ENCODE measurements at places on chromosomes 6 and 20.

DNA sequence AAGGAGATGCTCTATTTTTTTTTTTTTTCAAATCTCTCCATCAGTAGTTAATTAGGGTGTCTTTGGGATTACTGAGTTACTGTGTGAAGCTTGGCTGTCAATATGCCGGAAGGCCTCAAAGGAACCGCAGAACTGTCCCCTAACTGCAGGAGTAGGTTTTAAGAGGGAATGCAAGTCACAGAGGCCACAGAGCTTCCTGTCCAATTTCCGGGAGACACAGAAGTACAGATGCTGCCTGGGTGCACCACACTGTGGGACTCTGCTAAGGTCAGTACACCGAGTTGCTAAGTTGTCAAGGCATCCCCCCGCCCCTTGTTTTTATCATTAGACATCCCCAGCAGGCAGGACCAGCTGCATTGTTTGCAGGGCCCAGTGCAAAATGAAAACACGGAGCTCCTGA, 120.2 kb upstream of the RAB32 start:
- no peak for DNase-seq

GRCh38 chr6:83127976-83128375, 60.5 kb downstream of the DOP1A start:
- no peak for DNase-seq

DNA sequence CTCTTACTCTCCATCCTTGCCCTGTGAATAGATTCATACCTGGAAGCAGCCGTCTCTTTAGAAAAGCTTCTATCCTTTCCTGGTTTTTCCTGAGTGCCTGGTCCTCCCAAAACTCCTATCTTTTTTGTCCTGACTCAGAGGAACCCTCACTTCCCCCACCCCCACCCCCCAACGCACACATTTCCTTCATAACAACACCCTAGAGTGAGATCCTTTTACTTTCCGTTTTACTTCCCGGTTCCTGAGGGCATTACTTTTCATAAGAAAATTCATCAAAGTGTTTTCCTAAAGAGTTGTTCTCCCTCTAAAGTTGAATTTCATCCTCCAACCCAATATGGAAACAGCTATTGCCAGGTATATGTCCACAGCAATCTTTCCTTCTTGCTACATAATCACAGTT, 327.0 kb downstream of the NRN1 start:
- no peak for DNase-seq

GRCh38 chr6:24935366-24936152, at the start of gene RIPOR2:
TSS of gene RIPOR2 (minus strand) at chr6:24935960. CDS start at chr6:24935898, 62 bp downstream.
- DNase-seq, result no peak

DNA sequence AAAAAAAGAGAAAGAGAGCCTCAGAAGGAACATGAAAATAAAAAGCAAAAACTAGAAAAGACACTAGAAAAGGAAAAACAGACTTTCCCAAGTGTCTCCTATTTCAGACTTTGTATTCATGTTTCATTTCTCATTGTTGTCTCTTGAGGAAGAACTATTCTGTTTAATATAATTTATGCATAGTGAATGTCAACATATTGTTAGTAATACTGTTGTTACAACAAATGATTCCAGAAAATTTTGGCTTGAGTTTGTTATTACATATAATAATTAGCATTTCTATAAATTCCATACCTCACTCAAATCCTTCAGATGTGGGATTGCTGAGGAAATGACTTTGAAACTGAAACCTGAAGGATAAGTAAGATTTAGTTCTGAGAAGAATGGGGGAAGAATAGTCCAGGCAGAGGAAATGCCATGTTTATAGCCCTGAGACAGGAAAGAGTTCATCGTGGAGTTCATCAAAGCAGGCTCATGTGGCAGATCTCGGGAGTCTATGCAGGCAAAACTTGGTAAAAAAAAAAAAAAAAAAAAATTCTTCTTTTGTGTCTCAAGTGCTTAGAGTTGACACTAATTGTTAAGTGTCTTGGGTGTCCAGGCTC, 53.1 kb upstream of the EIF2S2 start:
- no peak for DNase-seq
